ENCODE measurements at places on chromosomes 7 and 10.

DNA sequence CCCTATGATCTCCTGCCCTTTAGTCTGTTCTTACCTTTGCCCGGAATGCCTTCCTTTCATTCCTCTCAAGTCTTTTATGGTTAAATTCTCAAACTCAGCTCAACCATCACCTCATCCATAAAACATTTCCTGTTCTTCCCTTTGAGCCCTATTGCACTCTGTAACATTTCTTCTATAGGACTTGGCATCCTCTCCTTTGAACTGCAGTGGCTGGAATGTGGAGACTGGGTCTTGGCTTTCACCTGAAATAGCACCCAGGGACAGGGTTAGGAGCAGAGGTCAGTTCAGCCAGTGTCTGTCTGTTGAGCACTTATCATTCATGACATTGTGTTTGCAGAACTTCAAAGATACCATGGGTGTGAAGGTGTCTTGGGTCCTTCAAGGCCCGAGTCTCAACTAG lies 7.2 kb downstream of the NFE2L3 start:
- DNase-seq, result peak; percentile 88

- no peak for DNase-seq
Measured at GRCh38 chr7:100639995-100640516, 1.3 kb downstream of the TFR2 start.

DNA sequence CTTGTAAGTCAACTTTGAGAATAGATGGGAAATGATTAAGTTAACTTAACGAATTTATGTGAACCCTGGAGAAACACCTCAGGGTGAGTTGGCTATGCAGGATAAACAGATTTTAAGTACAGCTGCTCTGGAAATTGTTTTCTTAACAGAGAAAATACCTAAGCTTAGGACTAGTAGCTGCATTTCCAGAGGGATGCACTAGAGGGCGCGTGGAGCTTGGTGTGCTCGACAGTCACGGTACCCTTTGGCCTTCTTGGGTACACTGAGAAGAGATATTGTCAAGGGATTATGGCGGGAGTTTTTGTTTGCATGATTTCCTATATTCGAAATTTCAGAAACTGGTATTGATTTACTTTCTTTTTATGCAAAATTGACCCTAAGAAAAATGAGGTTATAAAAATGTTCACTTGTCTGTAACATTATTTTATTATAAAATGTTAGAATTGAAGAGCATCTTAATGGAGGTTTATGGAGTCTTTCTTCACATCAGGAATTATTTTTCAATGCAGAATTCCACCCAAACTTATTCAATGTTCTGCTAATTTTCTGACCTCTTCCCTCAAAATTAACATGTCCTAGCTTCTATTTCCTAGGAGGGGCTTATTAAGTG lies 58.4 kb upstream of the MYO3A start:
- DNase-seq, result peak; percentile 79

DNA sequence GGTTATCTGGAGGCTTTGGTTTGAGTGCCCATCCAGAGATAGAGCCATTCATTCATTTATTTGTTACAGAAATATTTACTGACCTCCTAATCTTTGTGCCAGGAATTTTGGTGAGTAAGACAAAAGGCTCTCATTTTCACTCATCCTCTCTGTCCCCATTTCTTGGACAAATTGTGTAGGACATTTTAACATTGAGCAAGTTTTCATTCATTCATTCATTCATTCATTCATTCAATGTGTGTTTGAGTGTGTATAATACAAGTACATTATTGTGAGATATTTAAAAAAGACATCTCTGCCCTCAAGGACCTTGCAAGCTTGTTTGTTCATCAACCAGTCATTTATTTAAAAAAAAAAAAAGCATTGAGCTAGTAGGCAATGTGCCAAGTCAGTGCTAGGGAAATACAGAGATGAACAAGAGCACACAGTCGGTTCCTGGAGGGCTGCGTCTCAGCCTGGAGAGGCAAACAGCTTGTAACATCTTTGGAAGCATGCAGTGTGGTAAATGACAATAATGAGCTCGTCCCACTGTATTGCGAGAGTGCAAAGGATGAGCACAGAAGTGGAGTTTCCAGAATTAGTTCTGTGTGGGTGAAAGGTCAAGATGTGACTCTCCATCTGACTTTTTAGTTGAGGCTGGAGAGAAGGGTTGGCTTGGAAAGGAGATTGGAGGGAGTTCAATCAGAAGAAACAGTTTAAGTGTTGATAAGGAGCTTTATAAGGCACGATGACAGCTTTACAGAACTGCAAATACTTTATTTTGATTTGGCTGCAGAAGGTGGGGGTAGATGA lies 50.5 kb upstream of the HBP1 start:
- DNase-seq, result no peak

GRCh38 chr10:9331583-9332008 lies 1277.1 kb downstream of the GATA3 start:
- DNase-seq, result no peak

GRCh38 chr10:24463611-24464426 lies 254.9 kb downstream of the KIAA1217 start:
- peak; percentile 48 for DNase-seq

- DNase-seq, result no peak
Measured at GRCh38 chr10:131436458-131436857, 124.9 kb upstream of the TCERG1L start.

DNA sequence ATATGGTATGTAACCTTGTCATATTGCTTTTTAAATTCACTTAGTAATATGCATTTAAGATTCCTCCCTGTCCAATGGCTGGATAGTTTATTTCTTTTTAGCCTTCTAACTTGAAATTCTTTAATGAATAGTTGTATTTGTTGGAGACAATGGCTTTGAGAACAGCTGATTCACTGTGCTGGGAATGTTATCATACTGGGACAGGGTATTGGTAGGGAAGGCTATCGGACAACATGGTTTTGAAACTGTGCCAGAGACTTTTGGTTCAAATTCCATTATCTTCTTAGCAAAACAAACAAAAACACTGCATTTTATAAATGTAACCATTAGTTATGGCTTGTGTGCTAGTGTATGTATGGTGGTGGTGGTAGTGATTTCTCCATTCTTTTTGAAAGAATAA lies 517.1 kb upstream of the ANKRD30A start:
- no peak for DNase-seq

DNA sequence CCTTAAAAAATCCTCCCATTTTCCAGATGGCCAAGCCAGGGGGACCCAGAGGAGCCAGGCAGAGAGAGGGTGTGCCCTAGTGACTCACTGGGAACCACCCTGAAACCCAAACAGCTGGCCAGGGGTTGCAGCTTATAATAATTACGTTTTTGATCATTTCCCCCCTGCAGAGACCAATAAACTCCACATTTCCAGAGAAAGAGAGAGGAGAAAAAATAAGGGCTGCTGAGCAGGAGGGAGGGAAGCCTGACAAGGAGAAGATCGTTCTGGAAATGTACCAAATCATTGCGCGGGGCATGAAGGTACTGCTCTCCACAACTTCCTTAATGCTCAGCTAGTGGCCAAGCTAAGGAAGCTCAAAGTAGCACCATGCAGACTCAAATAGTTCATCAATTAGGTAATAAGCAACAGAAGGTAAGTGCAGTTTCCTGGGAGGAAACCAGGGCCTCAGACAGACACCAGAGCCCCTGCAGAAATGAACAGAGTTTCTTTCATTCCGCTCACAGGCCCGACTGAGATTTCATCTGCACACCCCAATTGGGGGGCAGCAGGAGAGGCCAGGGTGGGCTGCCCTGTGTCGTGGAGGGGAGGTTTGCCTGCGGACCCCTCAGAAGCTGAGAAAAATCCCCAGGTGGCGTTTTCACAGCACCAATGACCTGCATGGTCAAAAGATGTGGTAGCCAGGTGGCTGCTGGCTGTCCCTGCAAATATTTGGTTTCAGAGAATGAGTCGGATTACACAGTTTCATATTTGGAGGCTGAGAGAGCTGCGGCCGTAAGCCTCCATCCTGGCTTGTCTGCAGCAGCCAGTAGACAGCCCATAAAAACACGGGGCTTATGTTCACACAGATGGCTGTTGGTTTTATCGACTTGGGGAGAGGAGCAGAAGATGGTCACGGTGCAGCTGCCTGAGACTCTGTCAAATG lies 153.2 kb upstream of the LYZL2 start:
- DNase-seq, result no peak

DNA sequence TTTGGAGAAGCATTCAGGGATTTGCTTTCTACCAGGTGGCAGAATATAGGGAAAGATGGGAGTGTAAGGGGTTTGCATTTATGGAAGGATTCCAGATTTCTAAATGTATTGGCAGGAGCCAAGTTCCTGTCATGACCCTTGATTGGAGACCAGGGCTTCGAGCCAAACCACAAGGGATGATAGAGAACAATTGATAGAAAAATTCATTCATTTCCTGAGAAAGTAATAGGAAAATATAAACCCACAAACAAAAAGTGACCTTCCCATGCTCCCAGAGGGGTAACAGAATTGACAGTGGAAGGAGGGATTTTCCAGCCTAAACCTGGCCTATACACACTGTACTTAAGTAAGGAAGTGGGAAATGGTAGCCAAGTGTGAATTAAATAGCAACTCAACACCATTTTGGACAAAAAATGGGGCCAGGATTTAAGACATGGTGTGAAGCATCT lies 22.4 kb upstream of the IFIT2 start:
- DNase-seq, result no peak
